Keratinocyte (primary cell): ENCODE measurements at places on chromosomes 5 and 9.

DNA sequence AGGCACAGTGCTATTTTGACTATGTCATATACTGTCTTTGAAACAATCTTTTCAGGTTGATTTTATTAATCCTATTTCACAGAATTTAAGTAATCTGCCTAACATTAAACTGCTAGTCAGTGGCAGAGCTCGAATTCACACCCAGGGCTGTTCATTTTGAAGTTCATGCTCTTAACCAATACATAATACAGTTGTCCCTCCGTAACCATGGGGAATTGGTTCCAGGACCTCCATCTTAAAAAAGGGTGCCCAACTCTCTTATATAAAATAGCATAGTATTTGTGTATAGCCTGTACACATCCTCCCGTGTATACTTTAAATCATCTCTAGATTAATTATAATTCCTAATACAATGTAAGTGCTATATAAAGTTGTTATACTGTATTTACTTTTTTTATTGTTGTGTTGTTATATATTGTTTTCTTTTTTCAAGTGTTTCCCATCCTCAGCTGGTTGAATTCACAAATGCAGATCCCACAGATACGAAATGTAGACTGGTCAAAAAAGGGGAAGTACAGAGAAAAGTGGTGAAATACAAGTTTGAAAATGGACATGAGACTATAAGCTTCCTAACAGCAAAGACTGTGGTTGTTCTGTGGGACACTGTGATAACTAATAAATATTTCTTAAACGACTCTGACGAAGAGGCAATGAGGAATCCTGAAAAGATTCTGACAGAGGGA is 18.3 kb downstream of the RFX3 start:
- no peak for DNase-seq

DNA sequence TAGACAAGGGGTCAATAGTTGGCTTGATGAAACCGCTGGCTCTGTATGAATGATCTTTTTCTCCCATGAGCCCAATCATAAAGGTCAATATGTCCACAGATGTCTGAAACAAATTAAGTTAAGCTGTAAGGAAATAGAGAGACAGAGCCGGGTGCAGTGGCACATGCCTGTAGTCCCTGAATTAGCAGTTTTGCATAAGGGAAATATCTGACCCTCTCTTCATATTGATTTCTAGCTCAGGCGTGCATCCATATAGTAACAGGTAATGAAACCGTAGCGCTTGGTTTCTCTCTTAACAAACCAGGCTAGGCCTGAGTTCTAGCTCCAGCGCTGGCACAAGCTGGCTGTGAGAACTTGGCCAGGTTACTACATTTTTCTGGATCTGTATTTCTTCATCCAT is 118.1 kb upstream of the ERCC6L2 start:
- DNase-seq, result no peak

GRCh38 chr5:126514558-126515141 is 80.4 kb downstream of the ALDH7A1 start:
- no peak for DNase-seq

- DNase-seq, result no peak
Measured at GRCh38 chr9:112844771-112845542, 45.7 kb downstream of the SLC46A2 start.

GRCh38 chr5:20145240-20145639 is 157.2 kb upstream of the CDH18 start:
- DNase-seq, result no peak

- no peak for DNase-seq
Measured at GRCh38 chr9:96057155-96057554, 181.7 kb downstream of the ERCC6L2 start.

- no peak for DNase-seq
Measured at GRCh38 chr9:91082731-91083130, 279.0 kb downstream of the AUH start.

DNA sequence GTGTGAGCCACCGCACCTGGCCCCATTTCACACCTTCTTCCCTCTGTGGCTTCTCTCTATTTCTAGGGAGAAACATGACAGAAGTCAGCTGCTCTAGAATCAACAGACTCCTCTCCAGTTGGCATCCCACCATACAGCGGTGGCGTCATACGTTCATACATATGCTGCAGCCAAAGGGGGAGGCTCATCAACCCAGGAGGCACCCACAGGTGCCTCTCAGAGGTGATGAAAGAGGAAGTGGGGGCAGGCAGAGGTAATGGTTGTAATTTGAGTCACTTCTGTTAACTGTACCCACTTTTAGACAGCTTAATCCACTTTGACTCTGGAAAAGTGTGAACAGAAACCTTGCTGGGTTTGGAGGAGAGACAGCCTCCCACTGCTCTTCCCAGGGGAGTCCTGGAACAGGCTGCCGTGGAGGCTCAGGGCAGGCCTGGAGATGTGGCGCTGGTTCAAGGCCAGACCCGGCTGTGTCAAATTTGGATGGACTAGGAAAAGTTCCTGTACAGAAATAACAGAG is 47.3 kb upstream of the SUB1 start:
- no peak for DNase-seq

GRCh38 chr5:133399247-133399891 is 213.0 kb downstream of the FSTL4 start:
- DNase-seq, result no peak

DNA sequence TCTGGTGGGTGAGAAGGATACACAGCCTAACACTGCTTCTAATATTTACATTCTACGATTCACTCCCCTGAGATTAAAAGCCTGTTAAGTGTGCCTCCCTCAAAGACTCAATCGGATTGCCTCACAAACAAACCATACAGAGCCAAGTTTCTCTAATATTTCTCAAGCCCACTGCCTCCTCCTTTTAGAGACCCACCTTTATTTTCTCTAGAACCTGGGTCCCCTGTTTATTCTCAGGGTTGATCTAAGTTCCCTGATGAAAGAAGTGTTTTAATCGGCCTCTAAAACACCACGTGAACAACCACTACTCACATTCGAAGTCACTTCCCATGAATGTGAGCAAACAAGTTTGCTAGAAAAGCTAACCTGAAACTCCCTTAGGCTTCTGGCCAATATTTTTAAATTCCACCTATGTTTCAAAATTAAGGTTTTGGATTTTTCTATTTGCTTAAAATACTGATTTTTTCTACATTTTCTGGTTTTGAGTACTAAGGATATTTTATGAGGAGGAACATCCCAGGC is 76.5 kb downstream of the GLIS3 start:
- no peak for DNase-seq

- no peak for DNase-seq
Measured at GRCh38 chr5:16596581-16596940, 20.2 kb downstream of the RETREG1 start.

DNA sequence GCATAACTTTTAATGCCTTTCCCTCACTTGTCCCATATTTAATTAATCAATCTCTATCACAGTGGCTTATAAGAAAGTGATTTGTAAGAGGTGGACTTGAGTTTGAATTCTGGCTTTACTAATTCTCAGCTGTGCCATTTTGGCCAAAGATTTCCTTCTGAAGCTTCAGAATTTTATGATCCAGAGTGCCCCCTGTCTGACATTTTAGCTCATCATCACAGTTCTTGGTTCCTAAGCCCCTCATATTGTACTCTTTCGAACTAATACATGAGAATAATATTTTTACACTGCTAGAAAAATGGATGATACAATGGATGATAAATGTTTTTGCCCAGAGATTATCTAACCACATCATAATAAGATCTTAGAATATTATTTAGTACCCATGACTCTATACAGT is 1014.1 kb downstream of the PTPRD start:
- DNase-seq, result no peak

GRCh38 chr5:125202871-125203438 is 456.5 kb upstream of the ZNF608 start:
- no peak for DNase-seq

DNA sequence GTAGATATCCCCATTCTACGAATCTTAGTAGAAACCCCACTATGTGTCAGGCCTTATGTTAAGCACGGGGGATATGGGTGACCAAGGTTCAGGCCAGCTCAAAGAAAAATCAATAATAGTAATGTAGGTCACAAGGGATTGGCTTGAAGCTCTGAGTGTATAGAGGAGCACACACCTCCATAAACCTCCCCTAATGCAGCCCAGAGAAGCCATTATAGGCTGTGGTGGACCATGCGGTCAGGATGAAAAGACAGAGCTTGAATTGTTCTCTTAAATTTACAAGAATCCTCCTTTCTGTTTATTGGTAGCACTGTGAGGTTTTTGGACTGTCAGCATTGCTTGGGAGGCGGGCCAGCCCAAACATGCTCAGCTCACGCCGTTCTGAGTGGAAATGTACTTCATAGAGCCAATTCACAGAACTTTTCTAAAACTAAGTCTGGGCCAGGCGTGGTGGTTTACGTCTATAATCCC is 9.1 kb downstream of the PDE6A start:
- no peak for DNase-seq

DNA sequence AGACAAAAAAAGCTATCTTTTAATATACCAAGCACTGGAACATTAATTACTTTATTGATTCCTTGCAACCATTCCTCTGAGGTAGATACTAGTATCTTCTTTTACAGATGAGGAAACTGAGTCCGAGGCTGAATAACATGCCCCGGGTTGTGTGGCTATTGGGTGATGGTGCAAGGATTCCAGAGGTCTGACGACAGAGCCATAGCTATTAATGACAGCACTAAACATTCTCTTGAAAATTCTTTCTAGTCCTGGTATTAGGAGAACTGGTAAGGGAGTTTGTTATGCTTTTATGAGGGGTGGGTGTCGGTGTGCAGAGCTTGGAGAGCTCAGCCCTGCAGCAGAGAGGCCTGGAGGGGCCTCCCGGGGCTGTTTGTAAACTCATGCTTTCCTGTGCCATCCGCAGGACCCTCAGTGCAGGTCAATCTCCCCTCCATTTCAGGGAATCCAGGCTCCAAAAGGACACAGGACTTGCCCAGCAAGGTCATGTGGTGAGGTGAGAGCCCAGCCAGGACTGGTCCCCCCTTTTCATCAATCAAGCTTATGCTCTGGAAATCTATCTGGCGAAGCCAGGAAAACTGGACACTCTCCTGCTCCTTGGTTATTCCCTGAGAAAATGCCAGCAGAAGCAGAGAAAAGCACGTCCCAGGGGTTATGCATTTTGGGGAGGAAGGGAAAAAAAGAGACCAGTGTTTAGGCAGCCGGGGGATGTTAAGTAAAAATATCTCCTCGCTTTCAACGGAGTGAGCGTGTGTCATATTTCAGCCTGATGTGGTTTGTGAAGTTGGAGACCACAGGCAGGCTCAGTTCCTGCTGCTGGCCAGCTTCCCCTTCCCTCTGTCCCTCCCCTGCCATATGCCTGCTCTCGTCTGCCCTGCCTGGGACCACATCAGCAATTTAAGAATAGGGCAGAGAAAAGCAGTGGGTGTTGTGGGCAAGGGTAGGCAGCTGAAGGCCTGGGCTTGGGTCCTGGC is 3.7 kb downstream of the GSN start:
- no peak for DNase-seq

DNA sequence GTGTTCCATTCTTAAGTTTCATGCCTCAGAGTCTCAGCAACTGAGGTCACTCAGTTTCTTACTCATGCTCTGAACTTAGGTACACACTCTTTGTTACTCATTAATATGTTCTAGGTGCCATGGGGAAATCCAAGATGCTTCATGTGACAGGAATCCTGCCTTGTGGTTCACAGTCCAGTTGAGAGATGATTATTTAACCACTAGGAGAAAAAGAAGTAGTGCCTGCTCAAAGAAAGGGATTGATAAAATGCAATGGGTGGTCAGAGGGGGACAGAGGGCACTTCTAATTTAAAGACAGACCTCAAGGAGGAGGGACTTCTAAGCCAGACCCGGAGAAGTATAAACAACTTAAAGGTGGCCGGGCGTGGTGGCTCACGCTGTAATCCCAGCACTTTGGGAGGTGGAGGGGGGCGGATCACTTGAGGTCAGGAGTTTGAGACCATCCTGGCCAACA is 69.0 kb downstream of the UGCG start:
- peak; percentile 98 for DNase-seq

- DNase-seq, result no peak
Measured at GRCh38 chr9:12923468-12924009, 148.7 kb downstream of the LURAP1L start.

DNA sequence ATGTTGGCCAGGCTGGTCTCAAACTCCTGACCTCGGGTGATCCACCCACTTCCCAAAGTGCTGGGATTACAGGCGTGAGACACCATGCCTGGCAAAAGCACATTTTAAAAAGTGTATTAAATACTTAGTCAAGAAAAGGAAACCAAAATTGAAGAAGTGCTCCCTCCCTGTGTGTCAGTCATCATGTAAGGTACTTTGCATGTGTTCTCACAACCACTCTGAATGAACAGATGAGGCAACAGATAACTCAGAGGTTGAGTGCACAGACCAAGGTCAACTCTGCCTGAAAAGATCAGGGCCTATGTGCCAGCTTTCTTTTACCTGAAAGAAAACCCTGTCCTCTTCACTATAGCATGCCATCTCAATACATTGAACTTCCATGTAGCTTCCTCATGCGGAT is 289.7 kb downstream of the MRPS30 start:
- no peak for DNase-seq
